ENCODE measurements at places on chromosomes 5 and 9.
A peak's percentile ranks its signal among the peaks of the same experiment; 100 is the strongest.

DNA sequence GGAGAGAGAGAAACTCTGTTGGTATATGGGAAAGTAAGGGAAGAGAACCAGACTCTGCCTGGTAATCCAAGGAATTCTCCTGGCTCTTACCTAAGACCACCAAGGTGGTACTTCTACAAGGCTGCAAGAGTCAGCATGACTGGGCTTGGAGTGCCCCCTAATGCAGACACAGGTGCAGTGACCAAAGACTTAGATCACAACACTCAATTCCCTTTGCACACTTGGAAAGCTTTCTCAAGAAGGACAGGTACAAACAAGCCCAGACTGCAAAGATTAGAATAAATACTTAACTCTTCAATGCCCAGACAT is 25.2 kb downstream of the UGT3A2 start:
- ATAC-seq = no peak

- ATAC-seq = peak; percentile 76
Measured at GRCh38 chr5:132103332-132103951, 29.9 kb downstream of the CSF2 start.

GRCh38 chr5:82169892-82170291 is 108.3 kb downstream of the RPS23 start:
- ATAC-seq = no peak

- peak; percentile 20 for ATAC-seq
Measured at GRCh38 chr9:89319015-89319905, 960 bp downstream of the SECISBP2 start.

- no peak for ATAC-seq
Measured at GRCh38 chr9:82621447-82621846, 441.5 kb downstream of the RASEF start.

DNA sequence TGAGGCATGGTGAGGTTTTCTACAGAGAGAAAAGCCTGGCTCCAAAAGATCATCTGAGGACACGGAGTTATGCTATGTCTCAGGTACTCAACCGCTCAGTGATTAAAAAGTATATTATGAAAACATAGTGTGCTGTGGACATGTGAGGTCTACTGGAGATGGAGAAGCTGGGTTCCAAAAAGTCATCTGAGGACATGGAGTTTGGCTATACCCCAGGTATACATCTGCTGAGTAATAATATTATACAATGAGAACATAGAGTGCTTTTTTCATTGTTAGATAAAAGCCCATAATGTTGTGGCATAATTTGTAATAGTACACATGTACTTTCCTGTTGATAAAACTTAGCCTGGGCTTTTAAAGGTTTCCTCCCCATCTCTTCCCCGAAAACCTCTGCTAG is 70.7 kb upstream of the SHISAL2B start:
- ATAC-seq = no peak

GRCh38 chr5:111855356-111855755 is 98.4 kb upstream of the NREP start:
- no peak for ATAC-seq

GRCh38 chr5:96687812-96688453 is 25.8 kb downstream of the CAST start:
- ATAC-seq = peak; percentile 90

GRCh38 chr5:21058289-21058688 is 1070.3 kb upstream of the CDH18 start:
- no peak for ATAC-seq

Measured in SK-N-SH treated with all-trans-retinoic acid at 6 μM for 48 hours (cell line).